ENCODE measurements at places on chromosomes 13 and 19.

DNA sequence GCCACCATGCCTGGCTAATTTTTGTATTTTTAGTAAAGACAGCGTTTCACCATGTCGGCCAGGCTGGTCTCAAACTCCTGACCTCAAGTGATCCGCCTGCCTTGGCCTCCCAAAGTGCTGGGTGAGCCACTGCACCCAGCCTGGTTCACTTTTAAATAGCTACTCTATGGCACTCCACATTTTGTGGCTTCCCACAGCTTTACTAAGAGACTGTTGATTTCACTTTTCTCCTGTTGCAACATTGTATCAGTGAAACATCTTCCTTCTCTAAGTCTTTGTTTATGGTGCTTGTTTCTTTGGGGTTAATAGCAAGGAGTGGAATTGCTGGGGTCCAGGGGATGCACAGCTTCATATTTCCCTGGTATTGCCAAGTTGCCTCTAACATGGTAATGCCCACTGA is 12.3 kb downstream of the TMEM38A start:
- no peak for DNase-seq

DNA sequence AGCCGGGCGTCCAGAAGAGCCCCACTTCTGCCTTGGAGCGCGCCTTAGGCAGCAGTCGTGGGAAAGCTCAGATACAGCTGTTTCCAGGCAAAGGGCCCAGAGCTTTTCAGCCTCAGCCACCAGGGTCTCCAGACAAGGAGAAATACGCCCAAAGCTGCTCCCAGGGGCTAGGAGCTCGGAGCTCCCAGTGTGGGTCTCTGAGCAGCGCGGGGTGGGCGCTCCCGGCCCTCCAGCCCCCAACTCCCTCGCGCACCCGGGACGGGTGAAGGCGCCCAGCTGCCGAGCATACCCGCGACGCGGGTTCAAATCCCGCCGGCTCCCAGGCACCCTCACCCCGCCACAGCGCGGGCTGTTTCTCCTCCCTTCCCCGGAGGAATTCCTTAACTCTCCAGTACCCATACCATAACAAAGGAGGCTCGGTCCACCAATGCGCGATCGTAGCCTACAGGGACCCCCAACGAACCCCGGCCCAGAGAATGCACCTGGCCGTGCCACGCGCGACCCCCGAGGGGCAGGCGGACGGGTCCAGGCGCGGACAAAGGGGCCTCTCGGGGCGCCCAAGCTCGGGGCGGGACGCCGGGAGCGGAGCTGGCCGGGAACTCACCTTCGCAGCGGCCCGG is 507 bp downstream of the COL4A1 start:
- DNase-seq: no peak

- DNase-seq: no peak
These were observed 498.7 kb downstream of the DACH1 start for GRCh38 chr13:71368336-71368735.

- no peak for DNase-seq
These were observed 3.2 kb downstream of the POLD1 start for GRCh38 chr19:50387176-50387867.

DNA sequence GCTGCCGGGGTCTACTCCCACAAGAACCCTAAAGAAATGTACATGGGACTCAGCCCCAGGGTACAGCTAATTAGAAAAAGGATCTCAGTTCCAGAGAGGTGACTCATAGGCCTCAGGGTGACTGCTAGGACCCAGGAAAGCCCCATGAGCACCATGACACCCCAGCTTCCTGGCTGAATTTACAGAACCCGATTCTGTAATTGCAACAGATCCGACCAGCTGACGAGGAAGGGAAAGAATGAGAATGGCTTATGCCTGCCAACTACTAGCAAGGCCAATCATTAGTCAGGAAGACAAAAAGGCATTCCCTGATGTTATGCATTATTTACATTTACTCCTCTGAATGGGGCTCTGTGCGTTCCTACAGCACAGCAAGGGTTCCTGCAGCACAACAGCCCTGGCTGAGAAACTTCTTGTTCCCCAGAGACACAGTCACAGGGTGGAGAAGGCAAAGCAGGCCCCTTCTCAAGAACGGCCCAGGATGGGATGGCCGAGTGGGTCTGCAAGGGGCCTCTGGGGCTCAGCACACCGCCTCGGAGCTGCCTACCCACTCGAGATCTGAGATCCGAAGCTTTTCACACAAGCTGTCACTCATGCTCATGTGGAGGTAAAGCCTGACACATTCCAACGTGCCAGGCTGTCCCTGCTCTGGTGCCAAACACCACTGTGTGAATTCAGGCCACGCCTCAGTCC is 27.2 kb downstream of the PBX4 start:
- DNase-seq: peak; percentile 62

- DNase-seq: no peak
These were observed 89.4 kb downstream of the PCCA start for GRCh38 chr13:100178309-100178708.

- no peak for DNase-seq
These were observed 3.1 kb downstream of the AKAP11 start for GRCh38 chr13:42275098-42275471.

GRCh38 chr19:1511318-1512317 is 1.2 kb downstream of the ADAMTSL5 start:
- DNase-seq: no peak

- DNase-seq: no peak
These were observed 48.9 kb upstream of the URAD start for GRCh38 chr13:28037399-28037798.

DNA sequence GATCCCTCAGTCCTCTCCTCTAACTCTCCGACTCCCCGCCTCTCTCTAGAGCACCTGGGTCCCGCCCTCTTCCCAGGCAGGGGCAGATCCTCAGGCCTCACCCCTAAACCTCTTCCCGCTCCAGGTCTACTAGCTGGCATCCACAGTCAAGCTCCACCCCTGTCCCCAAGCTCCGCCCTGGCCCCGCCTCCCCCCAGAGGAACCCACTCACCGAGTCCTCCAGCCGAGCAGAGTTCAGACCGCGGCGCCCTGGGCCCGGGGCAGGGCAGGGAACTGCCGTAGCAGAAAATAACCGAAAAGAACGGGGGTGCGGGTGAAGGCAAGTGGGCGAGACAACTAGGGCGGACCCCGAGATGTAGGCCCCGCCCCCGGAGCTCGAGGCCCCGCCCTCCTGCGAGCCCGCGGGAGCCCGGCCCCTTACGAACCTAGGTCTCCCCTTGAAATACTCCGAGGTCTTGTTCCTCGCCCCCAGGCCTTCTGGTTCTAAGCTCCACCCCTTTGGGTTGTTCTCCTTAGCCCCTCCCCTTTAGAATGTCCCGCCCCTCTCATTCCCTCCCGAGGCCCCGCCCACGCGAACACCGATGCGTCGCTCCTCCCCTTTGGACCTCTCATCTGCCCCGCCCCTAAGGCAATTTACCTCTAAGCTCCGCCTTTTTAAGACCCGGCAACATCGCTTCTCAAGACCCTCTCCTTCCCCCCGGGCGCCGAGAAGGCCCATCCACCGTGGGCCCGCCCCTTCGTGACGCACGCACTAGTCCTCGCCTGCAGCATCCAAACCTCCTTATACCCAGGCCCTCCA is at the start of gene GGN:
Gene GGN, minus strand, starts transcription at position 485 of the 799 bp plus-strand sequence. CDS start 773 bp downstream, outside the sequence.
- DNase-seq: peak; percentile 65

- no peak for DNase-seq
These were observed 269.9 kb downstream of the DACH1 start for GRCh38 chr13:71597150-71597549.

- DNase-seq: no peak
These were observed 7.6 kb upstream of the GRIN3B start for GRCh38 chr19:992670-993055.

GRCh38 chr19:51807111-51807701 is 12.2 kb downstream of the FPR3 start:
- DNase-seq: no peak

- DNase-seq: no peak
These were observed 24.0 kb upstream of the KATNAL1 start for GRCh38 chr13:30331331-30331771.

GRCh38 chr13:24134757-24135156 is 25.8 kb upstream of the SPATA13 start:
- DNase-seq: no peak

- DNase-seq: no peak
These were observed 69.7 kb downstream of the EPS15L1 start for GRCh38 chr19:16402041-16402440.

- DNase-seq: no peak
These were observed 244.7 kb downstream of the DCT start for GRCh38 chr13:94234738-94235137.

DNA sequence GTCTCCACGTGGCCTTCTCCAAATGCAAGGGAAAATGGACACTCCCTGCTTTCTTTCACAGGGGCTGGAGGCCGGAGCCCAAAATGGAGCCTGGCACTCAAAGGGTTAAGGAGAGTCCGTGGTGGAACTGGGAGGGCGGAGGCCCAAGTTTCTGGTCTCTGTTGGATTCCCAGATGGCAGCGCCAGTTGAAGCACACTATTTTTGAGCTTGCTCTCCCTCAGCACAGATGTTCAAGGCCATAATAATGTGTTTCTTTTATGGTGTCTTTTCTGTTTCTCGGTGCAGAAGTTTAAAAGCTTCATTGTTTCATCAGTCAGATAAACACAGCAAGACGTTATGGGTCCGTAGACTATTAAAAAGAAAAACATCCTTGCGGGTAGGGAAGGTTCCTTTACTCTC is 67.6 kb downstream of the TNFRSF19 start:
- no peak for DNase-seq

DNA sequence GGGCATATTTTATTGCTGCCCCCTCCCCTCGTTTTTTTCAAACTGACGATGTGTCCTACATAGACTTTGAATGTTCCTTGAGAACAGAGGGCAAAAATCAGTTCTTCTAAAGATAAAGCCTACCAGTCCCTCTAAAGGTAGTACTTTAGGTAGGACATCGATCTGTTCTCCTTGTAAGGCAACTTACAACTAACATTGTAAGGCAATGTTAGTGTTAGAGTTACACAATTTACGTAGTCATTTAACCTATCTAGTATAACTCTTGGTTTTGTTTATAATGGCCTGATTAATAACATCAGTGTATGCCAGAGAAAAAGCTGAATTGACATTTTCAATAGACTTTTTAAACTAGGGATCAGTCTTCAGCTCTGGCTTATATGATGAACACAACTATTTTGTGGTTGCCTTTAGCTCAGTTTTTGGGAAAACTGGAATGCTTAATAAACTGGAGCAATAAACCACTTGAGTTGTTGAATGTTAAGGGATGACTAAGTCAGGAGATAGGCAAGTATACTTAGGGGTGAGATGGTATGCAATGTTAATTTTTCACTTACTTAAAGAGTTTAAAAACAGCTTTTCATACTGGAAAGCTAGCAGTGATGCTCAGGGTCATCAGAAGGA is 2.2 kb downstream of the NDFIP2 start:
- DNase-seq: no peak

DNA sequence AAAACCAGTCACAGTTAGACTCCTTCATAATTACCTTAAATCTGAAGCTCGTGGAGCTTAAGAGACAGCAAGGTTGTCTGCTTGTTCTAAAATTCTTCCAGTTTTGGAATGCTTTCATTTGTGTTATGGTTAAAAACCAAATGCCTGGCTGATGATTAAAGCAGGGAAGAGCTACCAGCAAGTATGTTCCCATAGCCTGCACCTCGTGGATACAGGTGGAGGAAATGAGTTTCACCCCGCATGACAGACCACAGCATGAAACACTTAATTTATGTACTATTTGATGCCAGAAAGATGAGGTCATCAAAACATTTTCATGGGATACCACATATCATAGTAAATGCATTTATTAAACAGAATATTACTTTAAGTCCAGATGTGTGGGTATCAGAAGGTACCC is 416 bp upstream of the DOCK9 start:
- DNase-seq: no peak

- DNase-seq: no peak
These were observed 18.9 kb upstream of the IPO5 start for GRCh38 chr13:97934590-97934989.

DNA sequence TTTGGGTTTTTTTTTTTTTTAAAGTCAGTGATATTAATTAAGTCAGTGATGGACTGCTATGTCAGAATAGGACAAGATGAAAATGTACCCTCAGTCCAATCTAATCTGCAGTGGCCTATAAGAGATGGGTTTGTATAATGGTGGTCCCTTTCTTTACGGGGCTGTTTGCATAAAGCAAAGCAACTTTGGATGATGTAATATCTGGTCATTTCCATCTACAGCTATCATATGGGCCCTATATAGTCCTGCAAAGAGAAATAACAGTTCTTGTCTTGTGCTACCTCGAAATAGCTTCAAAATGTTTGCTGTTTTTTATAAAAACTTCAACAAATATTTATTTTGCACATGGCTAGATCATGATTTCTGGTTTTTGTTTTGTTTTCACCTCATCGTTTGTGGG is 20.2 kb upstream of the POMP start:
- no peak for DNase-seq

DNA sequence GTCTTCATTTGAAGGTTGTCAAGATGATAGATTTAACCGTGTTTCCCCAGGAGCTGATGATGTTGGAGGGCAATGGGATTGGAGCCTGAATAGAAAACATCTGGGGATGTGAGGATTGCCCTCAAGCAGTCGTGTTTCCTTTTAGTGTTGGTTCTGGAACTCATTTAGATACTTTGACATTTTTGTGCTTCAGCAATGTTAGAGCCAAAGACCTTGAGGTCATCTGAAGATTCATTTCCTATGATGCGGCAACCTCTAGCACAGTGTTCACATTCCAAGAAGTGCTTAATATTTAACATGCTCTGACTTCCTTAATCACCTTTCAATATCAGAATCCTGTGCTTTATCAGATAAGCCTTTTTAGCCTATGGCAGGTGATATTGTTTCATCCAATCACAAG is 82.7 kb downstream of the SLC10A2 start:
- DNase-seq: no peak

DNA sequence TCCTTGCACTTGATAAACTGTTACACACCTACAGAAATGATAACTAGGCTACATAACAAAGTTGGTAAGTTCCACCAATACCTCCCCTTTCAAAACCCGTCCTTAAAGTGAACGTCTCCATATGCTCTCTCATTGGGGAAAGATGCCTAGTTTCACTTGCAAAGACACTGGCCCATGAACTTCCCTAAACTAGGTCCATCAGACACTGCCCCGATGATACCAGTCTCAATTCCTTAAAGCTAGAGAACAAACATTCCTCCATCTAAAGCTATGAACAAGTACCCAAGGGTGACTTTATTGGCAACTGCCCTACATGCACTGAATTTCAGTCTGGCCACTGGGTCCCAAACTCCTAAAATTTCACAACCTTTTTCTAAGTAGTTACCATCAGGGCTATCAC is 39.9 kb downstream of the FOXO1 start:
- DNase-seq: no peak

Measured in activated T-cell treated with anti-CD3 and anti-CD28 coated beads for 24 hours (primary cell).